IMR-90 (cell line): ENCODE measurements at places on chromosomes 13 and 19.

DNA sequence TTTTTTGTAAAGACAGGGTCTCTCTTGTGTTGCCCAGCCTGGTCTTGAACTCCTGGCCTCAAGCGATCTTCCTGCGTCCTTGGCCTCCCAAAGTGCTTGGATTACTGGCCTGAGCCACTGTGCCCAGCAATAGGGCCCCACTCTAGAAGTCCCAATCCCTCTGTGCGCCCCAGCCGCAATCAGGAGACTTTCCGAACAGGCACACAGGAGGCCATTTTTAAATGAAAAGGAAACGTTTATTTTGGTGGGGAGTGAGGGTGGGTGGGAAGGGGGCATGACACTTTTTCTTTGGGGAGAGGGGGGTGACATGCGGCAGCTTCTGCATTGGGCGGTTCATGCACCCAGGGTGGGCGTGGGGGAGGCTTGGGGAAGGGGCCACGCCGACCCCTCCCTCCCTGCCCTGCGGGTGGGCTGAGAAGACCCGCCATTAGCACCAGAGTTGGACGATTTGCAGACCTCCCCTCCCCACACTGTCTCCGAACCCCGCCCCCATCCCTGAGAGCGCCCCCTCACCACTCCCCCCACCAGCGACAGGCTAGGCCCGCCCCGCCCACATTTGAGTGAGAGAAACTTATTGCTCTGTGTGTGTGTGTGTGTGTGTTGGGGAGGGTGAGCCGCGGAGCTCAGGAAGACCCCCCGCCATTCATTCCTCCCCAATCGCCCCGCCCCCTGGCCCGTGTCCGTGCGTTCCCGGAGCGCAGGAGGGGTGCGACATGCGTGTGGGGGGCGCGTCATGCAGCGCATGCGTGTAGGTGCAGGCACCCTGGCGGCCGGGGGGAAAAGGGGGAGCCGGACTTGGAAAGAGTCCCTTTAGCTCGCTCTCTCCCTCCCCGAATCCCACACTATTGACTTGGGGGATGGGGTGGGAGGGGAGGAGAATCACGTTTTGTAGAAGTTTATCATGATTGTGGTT is 17.2 kb downstream of the KCNC3 start:
- no peak for DNase-seq

DNA sequence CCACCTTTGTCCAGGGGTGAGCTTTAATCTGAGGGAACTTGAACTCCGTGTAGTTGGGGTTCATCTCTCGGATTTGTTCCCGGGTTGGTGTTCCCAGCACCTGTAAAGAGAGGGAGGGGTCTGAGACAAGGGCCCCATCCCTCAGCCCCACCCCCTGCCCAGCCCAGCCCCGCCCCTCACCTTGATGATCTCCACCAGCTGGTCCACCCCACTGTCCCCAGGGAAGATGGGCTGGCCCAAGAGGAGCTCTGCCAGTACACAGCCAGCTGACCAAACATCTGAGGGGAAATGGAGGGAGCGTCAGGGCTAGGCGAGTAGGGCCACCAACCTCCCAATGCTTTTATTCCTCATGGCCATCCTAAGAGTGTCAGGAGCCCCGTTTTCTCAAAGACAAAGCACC is 9.3 kb downstream of the GSK3A start:
- no peak for DNase-seq

DNA sequence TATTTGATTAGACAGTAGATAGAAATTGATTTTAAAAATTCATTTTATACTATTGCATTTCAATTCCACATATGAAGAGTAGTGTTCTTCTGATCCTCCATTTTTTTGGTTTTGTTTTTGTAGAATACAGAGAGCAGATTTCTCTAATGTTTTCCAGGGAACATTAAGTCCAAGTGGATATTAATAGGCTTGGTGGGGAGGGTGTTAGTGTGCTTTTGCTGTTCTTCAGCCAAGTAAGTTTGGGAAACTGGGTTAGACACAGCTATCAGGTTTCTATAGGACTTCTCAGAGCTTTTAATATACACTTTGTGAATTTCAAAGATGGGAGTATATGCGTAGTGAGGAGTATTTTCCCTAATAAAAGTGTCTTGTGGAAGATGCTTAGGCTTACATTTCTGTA is 21.8 kb downstream of the NAA16 start:
- no peak for DNase-seq

- DNase-seq = peak; percentile 36
These were observed 2545.3 kb downstream of the PCDH9 start for GRCh38 chr13:64684685-64685431.

GRCh38 chr19:30812099-30812678 is 440.0 kb downstream of the ZNF536 start:
- no peak for DNase-seq
